Endothelial cell (in vitro differentiated cells): ENCODE measurements at places on chromosomes 4 and X. TPM values are rescaled to one million over a fixed set of nuclear protein-coding genes. Genes with fewer than 3 reads are reported as not detected.

- no peak overlapping the region for H3K4me3 ChIP-seq
- peaks cover 8% of the 10 kb centered on the region for H3K36me3 ChIP-seq
- DNase-seq = no peak
- no peaks in the 10 kb centered on the region for H3K27me3 ChIP-seq
- H3K27ac ChIP-seq = no peak overlapping the region
Observed at GRCh38 chr4:53453385-53453784, 75.9 kb downstream of the FIP1L1 start.

GRCh38 chr4:180057891-180058671, 2185.1 kb upstream of the TENM3 start:
- H3K4me3 ChIP-seq = peak overlapping the region; percentile 92
- H3K27me3 ChIP-seq = peaks cover 7% of the 10 kb centered on the region
- peak; percentile 54 for DNase-seq

GRCh38 chrX:39757971-39758370, 339.8 kb downstream of the BCOR start:
- no peak overlapping the region for H3K27ac ChIP-seq
- H3K4me1 ChIP-seq = peaks cover 11% of the 10 kb centered on the region
- H3K27me3 ChIP-seq = peaks cover 3% of the 10 kb centered on the region
- no peak for DNase-seq

DNA sequence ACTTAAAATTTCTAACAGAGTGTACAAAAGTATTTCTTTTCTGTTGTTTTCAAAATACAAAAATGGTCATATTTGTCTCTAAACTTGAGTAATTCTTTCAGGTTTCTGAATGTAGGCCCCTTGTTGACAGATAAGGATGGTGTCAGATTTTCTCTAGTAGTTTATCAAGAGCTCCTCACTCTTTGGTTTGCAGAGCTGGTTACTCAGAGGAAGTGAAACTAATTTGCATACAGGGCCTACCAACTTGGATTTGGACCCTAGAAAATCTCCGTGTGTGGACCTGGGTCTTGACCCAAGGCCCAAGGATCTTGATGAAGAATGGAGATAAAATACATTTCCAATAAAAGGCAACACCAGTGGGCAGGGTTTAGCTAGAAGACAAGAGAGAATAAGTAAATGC, 433 bp upstream of the ADH6 start:
- no peak for DNase-seq
- H3K27me3 ChIP-seq = no peaks in the 10 kb centered on the region
- H3K27ac ChIP-seq = no peak overlapping the region
- no peak overlapping the region for H3K4me3 ChIP-seq
- H3K36me3 ChIP-seq = no peaks in the 10 kb centered on the region

HMGN5 gene
- total RNA-seq = 5.1 TPM

CT45A3 gene
- total RNA-seq = not detected
